ENCODE measurements at places on chromosomes 7 and 10. TPM values are rescaled to one million over a fixed set of nuclear protein-coding genes. Genes with fewer than 3 reads are reported as not detected.

C7orf57 gene
- under 0.01 TPM for total RNA-seq

GRK5 gene
- total RNA-seq: 12.0 TPM

CYTH3 gene
- 63.0 TPM for total RNA-seq

SCART1 gene
- 3.4 TPM for total RNA-seq

TMEM176B gene
- total RNA-seq: not detected

TCAF2 gene
- 8.2 TPM for total RNA-seq

TSPAN12 gene
- total RNA-seq: 3.4 TPM

ELN gene
- total RNA-seq: 198 TPM

HTR7 gene
- 0.11 TPM for total RNA-seq

NUTM2E gene
- not detected for total RNA-seq

All from articular chondrocyte of knee joint (primary cell).